ENCODE measurements at places on chromosomes 2 and 18. TPM values are rescaled to one million over a fixed set of nuclear protein-coding genes. Genes with fewer than 3 reads are reported as not detected.

OTOF gene
- total RNA-seq = 0.10 TPM

ANKRD53 gene
- 0.10 TPM for total RNA-seq

ANKRD62 gene
- total RNA-seq = not detected

STARD6 gene
- total RNA-seq = not detected

ZNF512 gene
- 12.8 TPM for total RNA-seq

LRPPRC gene
- total RNA-seq = 57.8 TPM

PLEKHH2 gene
- 2.3 TPM for total RNA-seq
